ENCODE measurements at places on chromosomes 5 and 9.

DNA sequence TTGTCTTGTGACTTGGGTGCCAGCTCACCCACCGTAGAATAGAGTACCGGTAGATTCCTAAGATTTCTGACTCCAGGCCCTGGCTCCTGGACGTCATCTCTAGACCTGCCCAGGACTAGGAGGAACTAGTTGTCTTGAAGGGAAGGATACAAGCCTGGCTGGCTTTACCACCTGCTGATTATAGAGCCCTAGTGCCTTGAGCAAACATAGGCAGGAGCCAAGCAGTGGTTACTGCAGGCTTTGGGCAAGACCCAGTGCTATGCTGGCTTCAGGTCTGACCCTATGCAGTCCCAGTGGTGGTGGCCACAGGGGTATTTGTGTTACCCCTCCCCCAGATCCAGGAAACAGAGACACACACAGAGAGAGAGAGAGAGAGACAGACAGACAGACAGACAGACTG, 606.2 kb downstream of the PDE4D start:
- no peak for DNase-seq

DNA sequence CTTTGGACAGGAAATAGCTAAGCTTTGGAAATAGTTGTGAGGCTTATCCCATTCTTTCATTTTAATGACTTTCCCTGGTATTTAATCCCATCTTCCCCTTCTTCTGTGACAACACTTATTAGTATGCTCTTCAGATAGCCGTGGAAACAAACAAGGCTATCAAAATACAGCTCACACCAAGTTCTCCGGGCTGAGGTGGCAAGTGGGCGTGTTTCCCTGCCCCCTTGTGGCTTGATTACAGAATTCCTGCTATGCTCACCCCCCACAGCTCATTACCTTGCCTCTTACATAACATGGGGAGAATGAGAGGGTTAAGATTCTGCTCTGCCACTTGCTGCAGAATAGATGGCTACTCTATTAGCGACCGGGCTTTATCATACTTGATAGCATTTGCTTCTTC, 437.1 kb upstream of the TLE4 start:
- DNase-seq: no peak

DNA sequence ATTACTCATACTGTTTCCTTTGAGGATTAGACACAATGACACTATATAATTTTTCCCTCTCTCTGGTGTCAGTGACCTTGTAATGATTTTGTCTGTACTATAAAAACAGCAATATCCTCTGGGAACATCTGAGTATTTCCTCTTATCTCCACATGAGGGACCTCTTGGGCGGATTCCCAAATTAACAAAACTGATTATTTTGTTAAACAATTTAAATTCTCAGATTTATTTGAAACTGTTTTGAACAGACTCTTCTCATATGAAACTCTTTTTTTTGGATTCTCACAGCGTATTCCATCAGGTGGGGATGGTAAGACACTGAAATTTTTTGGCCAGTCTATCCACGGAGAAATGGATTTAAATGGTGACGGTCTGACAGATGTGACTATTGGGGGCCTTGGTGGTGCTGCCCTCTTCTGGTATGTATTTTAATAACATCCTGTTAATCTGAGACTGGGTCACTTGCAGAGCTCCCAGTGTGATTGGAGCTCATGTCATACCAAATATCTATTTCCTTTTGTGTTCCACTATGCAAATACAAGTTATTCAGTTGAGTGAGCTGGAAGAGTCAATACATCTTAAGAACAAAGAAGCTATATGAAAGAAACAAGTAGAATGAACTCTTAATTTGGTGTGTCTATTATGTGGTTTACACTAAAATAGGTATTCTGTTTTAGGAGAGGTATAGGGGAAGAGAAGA, 73.8 kb upstream of the ITGA2 start:
- DNase-seq: peak; percentile 7

- no peak for DNase-seq
Measured at GRCh38 chr5:88675708-88676636, 207.0 kb downstream of the MEF2C start.

GRCh38 chr5:432201-432927, 10.6 kb upstream of the EXOC3 start:
- no peak for DNase-seq

GRCh38 chr5:5252106-5252505, 112.0 kb downstream of the ADAMTS16 start:
- DNase-seq: no peak
